Mammary microvascular endothelial cell (primary cell): ENCODE measurements at places on chromosomes 2 and 18. TPM values are rescaled to one million over a fixed set of nuclear protein-coding genes. Genes with fewer than 3 reads are reported as not detected.

Gene POTEC
- not detected in 2 replicates for total RNA-seq

Gene KRTCAP3
- not detected in 2 replicates for total RNA-seq

Gene ASB18
- not detected in 2 replicates for total RNA-seq

Gene PRSS56
- total RNA-seq: not detected in 2 replicates

Gene CXCR1
- total RNA-seq: not detected in 2 replicates

Gene CCDC74A
- total RNA-seq: 6.6 and 9.9 TPM in 2 replicates

Gene CD8B
- not detected in 2 replicates for total RNA-seq

Gene CRYBA2
- total RNA-seq: not detected in 2 replicates

Gene CNDP1
- total RNA-seq: not detected in 2 replicates

Gene ACTG2
- 0.25 TPM in 1 of 2 replicates, not detected in the other for total RNA-seq
